ENCODE measurements at places on chromosomes 2 and 18. TPM values are rescaled to one million over a fixed set of nuclear protein-coding genes. Genes with fewer than 3 reads are reported as not detected.

RSAD2 gene
- not detected for total RNA-seq

ZC3H6 gene
- total RNA-seq = 7.0 TPM

DNA sequence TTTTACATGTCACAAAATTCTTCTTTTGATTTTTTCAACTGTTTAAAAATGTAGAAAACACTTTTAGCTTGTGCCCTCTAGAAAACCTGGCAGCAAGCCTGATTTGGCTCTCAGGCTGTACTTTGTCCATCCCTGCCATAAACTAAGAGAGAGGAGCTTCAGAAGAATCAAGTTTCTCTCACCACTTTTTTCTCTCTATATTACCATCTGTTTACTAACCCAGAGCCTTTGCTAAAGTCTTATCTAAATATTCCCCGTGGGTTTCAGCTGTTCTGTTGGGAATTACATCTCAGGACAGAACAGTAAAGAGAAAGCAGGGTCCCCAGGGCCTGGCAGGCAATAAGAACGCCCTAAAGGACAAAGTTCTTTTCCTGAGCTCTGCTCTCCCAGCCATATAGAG, 409.1 kb upstream of the CRIM1 start:
- no peaks in the 10 kb centered on the region for H3K36me3 ChIP-seq
- H3K27me3 ChIP-seq = 0 out of 2 replicates have a peak, but pooled peaks cover 5% of the 10 kb centered on the region
- no peak overlapping the region for H3K27ac ChIP-seq

DNA sequence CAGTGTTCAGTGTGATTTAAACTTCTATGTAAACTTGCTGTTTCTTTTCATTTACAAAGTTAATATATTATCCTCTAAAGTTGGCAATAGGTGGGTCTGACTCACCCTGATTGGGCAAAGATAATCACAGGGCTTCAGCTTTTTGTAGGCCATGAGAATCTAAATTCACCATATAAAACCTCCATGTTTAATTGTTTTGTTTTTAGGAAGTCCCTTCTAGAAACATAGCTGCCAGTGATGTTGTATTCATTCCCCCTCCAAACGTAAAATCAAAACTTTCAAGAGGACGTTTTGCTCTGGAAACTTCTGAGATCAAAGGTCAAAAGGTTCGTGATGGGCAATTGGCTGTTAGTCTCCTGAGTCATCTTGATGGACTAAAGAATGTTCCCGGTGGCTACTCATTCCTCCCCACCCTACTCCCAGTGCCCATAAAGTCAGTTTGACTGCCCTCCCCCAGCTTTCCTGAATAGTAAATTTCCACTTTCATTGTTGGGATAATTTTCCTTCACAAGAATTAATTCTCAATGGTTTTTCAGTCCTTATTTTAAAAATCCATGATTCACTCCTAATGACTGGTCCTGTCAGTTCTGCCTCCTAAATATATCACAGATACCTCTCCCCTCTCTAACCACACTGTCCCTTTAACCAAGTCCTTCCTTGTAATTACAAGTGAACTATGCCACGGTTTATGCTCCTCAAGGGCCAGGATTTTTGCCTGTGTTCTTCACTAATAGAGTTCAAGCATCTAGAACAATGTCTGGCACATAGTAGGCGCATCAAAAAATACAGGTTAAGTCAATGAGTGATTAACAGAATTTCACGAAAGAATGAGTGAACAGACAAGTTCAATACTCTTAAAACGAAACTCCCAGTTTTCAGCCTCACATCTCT, 164.4 kb upstream of the VRK2 start:
- H3K27me3 ChIP-seq = no peaks in the 10 kb centered on the region
- DNase-seq = peak; percentile 47
- peak overlapping the region; percentile 53 for H3K27ac ChIP-seq
- no peaks in the 10 kb centered on the region for H3K36me3 ChIP-seq

GRCh38 chr2:58601017-58601416, 359.9 kb upstream of the FANCL start:
- no peaks in the 10 kb centered on the region for H3K4me1 ChIP-seq
- no peak overlapping the region for H3K27ac ChIP-seq
- no peaks in the 10 kb centered on the region for H3K36me3 ChIP-seq
- DNase-seq = no peak

- H3K4me1 ChIP-seq = 0 out of 2 replicates have a peak, but pooled peaks cover 3% of the 10 kb centered on the region
- no peaks in the 10 kb centered on the region for H3K36me3 ChIP-seq
- DNase-seq = peak; percentile 18
- no peaks in the 10 kb centered on the region for H3K27me3 ChIP-seq
- H3K27ac ChIP-seq = no peak overlapping the region
These were observed 407.8 kb upstream of the CDH2 start for GRCh38 chr18:28584731-28585130.

DNA sequence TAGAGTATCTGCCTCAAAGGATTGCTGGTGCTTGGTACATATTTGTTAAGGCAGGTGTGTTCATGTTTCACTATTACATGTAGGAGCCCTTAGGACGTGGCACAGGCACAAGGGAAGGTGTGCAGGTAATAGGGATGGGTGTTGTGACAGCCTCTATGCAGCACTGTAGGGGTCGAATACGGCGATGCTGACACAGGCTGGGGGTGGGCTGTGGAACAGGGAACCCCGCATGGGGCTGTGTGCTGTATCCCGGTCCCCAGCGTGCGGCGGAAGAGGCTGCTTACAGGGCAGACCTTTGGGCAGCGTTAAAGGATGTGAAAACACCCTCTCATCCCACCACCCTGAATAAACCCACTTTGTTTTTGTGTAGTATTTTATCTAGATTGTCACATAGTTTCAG, 21.5 kb downstream of the B3GNT2 start:
- no peak overlapping the region for H3K27ac ChIP-seq
- H3K4me1 ChIP-seq = no peaks in the 10 kb centered on the region
- H3K27me3 ChIP-seq = no peaks in the 10 kb centered on the region
- H3K4me3 ChIP-seq = no peak overlapping the region
- H3K36me3 ChIP-seq = no peaks in the 10 kb centered on the region
- DNase-seq = no peak

- H3K27ac ChIP-seq = no peak overlapping the region
- no peaks in the 10 kb centered on the region for H3K27me3 ChIP-seq
- no peaks in the 10 kb centered on the region for H3K36me3 ChIP-seq
- H3K4me1 ChIP-seq = no peaks in the 10 kb centered on the region
These were observed 43.6 kb upstream of the VPS54 start for GRCh38 chr2:64062840-64063239.

SERPINB7 gene
- not detected for total RNA-seq

DNA sequence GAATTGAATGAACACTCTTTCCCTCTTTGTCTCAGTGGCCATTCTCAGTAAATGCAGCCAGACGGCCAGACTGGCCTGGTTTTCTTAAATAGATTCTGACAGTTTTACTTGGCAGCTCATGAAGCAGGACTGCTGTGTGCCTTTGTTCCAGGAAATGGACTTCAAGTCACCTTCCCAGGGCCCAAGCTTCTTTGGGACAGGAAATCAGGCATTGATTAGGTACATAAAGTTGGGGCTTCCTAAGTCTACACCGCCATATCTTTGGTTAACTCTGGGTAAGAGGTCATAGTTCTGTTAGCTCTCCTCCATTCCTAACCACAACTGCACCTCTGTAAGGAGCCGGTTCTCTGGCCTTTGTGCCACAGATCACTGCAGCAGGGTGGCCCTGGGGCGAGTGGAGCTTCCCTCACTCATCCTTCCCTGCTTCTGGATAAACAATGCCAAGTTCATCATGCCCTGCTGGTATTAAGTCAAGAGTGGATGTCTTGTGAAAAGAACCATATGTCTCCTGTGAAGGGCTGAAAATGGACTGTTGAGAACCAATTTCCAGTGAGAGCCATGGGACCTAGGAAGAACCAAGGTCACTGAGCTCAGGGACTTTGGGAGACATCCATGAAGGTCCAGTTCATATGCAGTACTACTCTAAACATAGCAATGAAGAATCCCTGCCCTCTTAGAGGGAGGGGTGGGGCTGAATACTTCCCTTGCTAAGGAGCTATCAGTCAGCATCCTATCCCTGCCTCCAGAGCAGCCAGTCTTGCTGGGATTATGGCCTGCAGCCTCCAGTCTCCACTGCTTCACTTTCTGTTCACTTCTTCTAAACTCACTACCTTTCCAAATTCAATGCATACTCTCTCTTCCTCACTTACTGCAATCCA, 122.6 kb upstream of the XPO1 start:
- no peaks in the 10 kb centered on the region for H3K27me3 ChIP-seq
- no peaks in the 10 kb centered on the region for H3K36me3 ChIP-seq
- peaks cover 13% of the 10 kb centered on the region for H3K4me1 ChIP-seq
- no peak for DNase-seq
- H3K27ac ChIP-seq = no peak overlapping the region

- no peaks in the 10 kb centered on the region for H3K4me1 ChIP-seq
- no peak overlapping the region for H3K27ac ChIP-seq
- H3K4me3 ChIP-seq = no peak overlapping the region
- DNase-seq = no peak
- H3K27me3 ChIP-seq = no peaks in the 10 kb centered on the region
- H3K36me3 ChIP-seq = no peaks in the 10 kb centered on the region
These were observed 26.4 kb downstream of the EMX1 start for GRCh38 chr2:72943540-72944395.

GRCh38 chr2:12960671-12961070, 243.9 kb downstream of the TRIB2 start:
- peaks cover 2% of the 10 kb centered on the region for H3K4me1 ChIP-seq
- no peak for DNase-seq
- H3K4me3 ChIP-seq = no peak overlapping the region
- no peak overlapping the region for H3K27ac ChIP-seq
- no peaks in the 10 kb centered on the region for H3K27me3 ChIP-seq

GRCh38 chr2:115384399-115384798, 942.0 kb downstream of the DPP10 start:
- DNase-seq = no peak
- no peak overlapping the region for H3K4me3 ChIP-seq
- no peak overlapping the region for H3K27ac ChIP-seq
- no peaks in the 10 kb centered on the region for H3K27me3 ChIP-seq
- no peaks in the 10 kb centered on the region for H3K4me1 ChIP-seq
- H3K36me3 ChIP-seq = no peaks in the 10 kb centered on the region

EPB41L3 gene
- 0.34 TPM for total RNA-seq

GRCh38 chr2:196181484-196181883, 10.1 kb upstream of the STK17B start:
- no peaks in the 10 kb centered on the region for H3K36me3 ChIP-seq
- no peaks in the 10 kb centered on the region for H3K27me3 ChIP-seq
- DNase-seq = no peak
- no peaks in the 10 kb centered on the region for H3K4me1 ChIP-seq
- no peak overlapping the region for H3K27ac ChIP-seq

ZEB2 gene
- total RNA-seq = 0.81 TPM

GRCh38 chr18:56995579-56996188, 151.2 kb upstream of the BOD1L2 start:
- no peaks in the 10 kb centered on the region for H3K27me3 ChIP-seq
- no peaks in the 10 kb centered on the region for H3K36me3 ChIP-seq
- no peak overlapping the region for H3K27ac ChIP-seq
- no peak overlapping the region for H3K4me3 ChIP-seq
- no peaks in the 10 kb centered on the region for H3K4me1 ChIP-seq

- H3K36me3 ChIP-seq = peaks cover 38% of the 10 kb centered on the region
- H3K27ac ChIP-seq = no peak overlapping the region
- H3K4me3 ChIP-seq = no peak overlapping the region
These were observed 43.8 kb downstream of the SOCS6 start for GRCh38 chr18:70332694-70333093.

DNA sequence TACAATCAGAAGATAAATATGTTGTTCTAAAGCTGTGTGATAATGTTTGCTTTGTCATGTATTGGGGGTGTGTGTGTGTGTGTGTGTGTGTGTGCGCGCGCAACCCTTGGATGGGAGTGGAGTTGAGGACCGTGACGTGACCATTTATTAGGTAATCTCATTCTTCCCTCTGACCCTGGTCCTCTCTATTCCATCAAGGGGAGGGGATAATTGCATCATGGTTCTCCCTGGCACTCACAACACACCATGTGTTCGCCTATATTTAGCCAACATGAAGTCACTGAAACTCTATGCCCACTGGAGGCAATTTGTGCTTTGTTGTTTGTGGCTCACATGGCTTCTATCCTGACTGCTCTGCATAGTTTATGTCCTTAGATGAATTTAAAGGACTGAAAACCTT, 79.8 kb upstream of the LRPPRC start:
- no peak overlapping the region for H3K27ac ChIP-seq
- no peaks in the 10 kb centered on the region for H3K4me1 ChIP-seq
- no peaks in the 10 kb centered on the region for H3K36me3 ChIP-seq
- H3K4me3 ChIP-seq = no peak overlapping the region
- DNase-seq = no peak

VWC2L gene
- total RNA-seq = not detected

C1QL2 gene
- not detected for total RNA-seq

DNA sequence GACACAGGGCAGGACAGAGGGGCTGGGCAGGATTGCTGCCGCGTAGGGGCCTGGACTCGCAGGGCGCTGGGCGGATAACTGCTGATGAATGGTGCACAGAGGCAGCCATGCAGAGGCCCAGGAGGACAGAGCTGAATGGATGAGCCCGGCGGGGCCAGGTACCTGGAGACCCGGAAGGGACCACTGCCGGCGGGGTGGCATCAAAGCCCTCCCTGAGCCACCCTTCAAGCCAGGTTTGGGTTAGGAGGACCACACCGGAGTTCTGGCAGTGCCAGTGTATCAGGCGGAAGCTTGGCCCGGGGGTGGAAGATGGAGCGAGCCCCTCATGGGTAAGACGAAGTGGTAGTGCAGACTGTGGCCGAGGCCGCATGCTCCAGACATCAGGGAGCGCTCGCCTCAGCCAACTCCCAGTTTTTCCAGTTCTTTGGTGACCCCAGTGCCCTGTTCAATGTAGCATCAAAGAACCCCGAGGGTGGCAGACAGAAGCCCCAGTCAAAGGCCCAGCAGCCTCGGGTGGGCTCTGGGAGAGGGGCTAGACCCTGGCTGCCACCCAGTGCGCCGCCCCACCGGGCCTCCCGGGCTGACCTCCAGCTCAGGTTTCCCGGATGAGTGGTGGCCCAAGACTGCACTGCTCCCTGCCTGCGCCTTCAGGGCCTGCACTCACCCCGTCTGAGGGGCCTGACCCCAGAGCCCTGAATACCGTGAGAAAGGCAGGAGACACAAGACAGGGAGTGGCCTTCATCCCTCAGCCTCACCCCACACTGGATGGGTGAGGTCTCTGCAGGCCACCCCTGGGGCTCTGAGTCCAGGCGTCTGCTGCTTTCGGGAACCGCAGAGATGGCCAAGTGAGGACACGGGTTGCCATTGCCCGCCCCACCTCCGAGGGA, 50.9 kb downstream of the ACAA2 start:
- no peak overlapping the region for H3K4me3 ChIP-seq
- H3K4me1 ChIP-seq = peaks cover 3% of the 10 kb centered on the region
- no peaks in the 10 kb centered on the region for H3K27me3 ChIP-seq
- no peak overlapping the region for H3K27ac ChIP-seq
- no peaks in the 10 kb centered on the region for H3K36me3 ChIP-seq
